ENCODE measurements at places on chromosomes 2 and 18. TPM values are rescaled to one million over a fixed set of nuclear protein-coding genes. Genes with fewer than 3 reads are reported as not detected.

GRCh38 chr2:203407496-203407895 is 79.3 kb downstream of the ABI2 start:
- H3K27me3 ChIP-seq: no peaks in the 10 kb centered on the region
- H3K27ac ChIP-seq: no peak overlapping the region
- H3K4me1 ChIP-seq: no peaks in the 10 kb centered on the region
- no peak overlapping the region for H3K4me3 ChIP-seq

DNA sequence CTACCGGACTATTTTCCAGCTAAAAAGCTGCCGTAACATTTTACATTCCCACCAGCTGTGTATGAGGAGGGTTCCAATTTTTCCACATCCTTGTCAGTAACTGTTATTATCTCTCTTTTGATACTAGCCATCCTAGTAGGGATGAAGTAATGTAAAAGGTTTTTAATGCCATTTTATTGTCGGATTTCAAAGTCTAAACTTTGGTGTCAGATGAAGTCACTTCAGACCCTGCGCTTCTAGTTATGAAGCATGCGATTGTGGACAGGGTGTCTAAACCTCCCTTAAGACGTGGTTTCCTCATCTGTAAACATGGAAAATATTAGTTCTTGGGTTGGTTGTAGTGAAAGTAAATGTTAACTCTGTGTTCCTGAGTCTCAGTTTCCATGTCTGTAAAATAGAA is 4.7 kb downstream of the DGKD start:
- peak overlapping the region; percentile 85 for H3K4me3 ChIP-seq
- peaks cover 14% of the 10 kb centered on the region for H3K4me1 ChIP-seq
- no peak overlapping the region for H3K27ac ChIP-seq
- 0 out of 2 replicates have a peak, but pooled peaks cover 4% of the 10 kb centered on the region for H3K36me3 ChIP-seq

GRCh38 chr18:22517356-22517755 is 99.6 kb upstream of the CTAGE1 start:
- no peak for DNase-seq
- no peak overlapping the region for H3K4me3 ChIP-seq
- no peaks in the 10 kb centered on the region for H3K36me3 ChIP-seq
- no peaks in the 10 kb centered on the region for H3K4me1 ChIP-seq
- no peak overlapping the region for H3K27ac ChIP-seq
- H3K27me3 ChIP-seq: no peaks in the 10 kb centered on the region

GRCh38 chr2:13195270-13195669 is 478.5 kb downstream of the TRIB2 start:
- no peaks in the 10 kb centered on the region for H3K27me3 ChIP-seq
- H3K4me1 ChIP-seq: no peaks in the 10 kb centered on the region
- DNase-seq: no peak
- no peak overlapping the region for H3K27ac ChIP-seq
- H3K4me3 ChIP-seq: no peak overlapping the region
- H3K36me3 ChIP-seq: no peaks in the 10 kb centered on the region

GRCh38 chr18:26290385-26290784 is 64.1 kb downstream of the TAF4B start:
- H3K27me3 ChIP-seq: no peaks in the 10 kb centered on the region
- no peak overlapping the region for H3K4me3 ChIP-seq

GRCh38 chr2:164314148-164314547 is 307.1 kb downstream of the GRB14 start:
- H3K4me3 ChIP-seq: no peak overlapping the region
- DNase-seq: no peak
- no peak overlapping the region for H3K27ac ChIP-seq
- H3K27me3 ChIP-seq: no peaks in the 10 kb centered on the region

- 0 out of 2 replicates have a peak, but pooled peaks cover 1% of the 10 kb centered on the region for H3K27me3 ChIP-seq
- no peak for DNase-seq
- no peak overlapping the region for H3K4me3 ChIP-seq
- no peak overlapping the region for H3K27ac ChIP-seq
- H3K4me1 ChIP-seq: no peaks in the 10 kb centered on the region
Measured at GRCh38 chr2:239791526-239792404, 233.4 kb downstream of the NDUFA10 start.

Gene CPO
- total RNA-seq: not detected

- H3K27me3 ChIP-seq: no peaks in the 10 kb centered on the region
- H3K4me3 ChIP-seq: no peak overlapping the region
- DNase-seq: no peak
- no peak overlapping the region for H3K27ac ChIP-seq
Measured at GRCh38 chr2:208136716-208137094, 7.1 kb upstream of the CRYGC start.

Measured in GM12878 (cell line).